Fibroblast of the conjunctiva (primary cell): ENCODE measurements at places on chromosomes 11 and 22.

- no peak for DNase-seq
These were observed 40.8 kb downstream of the MAP6 start for GRCh38 chr11:75627906-75628668.

DNA sequence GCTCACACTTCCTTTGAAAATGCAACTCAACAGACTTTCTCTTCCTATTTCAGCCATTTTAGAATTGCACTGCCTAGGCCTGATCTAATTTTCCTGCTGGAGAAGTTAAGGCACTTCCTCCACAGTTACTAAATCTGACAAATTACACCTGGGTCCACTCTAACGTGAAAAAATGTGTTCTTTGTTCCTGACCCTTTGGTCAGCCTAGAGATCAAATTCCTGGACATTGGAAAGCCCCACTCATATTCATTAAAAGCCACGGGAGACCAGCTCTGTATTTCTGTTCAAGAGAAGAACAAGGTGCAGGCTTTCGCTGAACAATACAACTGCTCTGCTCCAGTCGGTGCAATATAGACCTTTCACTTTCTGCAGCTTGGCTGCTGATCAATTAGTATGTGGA lies 96.6 kb downstream of the MPPED2 start:
- DNase-seq: no peak

DNA sequence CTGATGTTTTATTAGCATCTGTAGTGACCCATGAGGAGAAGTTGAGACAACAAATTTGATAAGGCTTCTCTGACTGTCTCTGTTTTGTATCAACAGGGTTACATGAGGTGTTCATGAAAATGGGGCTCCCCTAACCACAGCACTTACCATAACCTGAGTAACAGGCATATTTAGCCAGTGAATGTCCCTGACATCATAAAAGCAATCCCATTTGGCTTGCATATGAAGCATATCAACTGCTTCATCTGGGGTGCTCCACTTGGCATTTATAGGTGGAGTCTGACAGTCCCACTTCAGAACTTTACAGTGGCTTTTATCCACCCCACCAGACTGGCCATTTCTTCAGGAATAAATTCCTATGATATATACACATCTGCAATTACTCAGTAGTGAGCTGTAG lies 257.6 kb downstream of the LUZP2 start:
- no peak for DNase-seq

DNA sequence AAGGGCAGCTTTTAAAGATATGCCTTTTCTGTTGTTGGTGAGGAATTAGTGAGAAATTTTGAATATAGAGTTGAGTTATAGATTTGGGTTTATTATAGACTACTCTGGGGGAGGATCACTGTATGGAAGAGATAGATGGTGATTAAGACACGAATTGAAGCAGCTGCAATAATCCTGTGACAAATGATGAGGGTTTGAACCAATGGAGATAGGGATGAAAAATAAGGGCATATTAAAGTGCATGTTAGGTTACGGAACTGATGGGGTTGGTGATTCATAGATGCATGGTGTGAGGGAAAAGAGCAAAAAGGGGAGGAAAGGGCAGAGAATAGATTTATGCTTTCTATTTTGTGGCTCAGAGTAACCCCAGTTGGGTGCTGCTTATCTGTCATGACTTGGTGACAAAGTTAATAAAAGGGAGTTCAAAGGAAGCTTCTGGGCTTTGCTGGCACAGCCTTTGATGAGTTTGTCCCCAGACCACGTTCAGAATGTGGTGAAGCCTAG lies 11.8 kb downstream of the C11orf87 start:
- DNase-seq: no peak

- DNase-seq: no peak
These were observed 6.2 kb upstream of the APLP2 start for GRCh38 chr11:130063451-130063850.

- DNase-seq: no peak
These were observed 68.0 kb downstream of the ETS1 start for GRCh38 chr11:128519338-128519737.

- DNase-seq: no peak
These were observed 9.0 kb upstream of the CDC42EP2 start for GRCh38 chr11:65305501-65306268.

DNA sequence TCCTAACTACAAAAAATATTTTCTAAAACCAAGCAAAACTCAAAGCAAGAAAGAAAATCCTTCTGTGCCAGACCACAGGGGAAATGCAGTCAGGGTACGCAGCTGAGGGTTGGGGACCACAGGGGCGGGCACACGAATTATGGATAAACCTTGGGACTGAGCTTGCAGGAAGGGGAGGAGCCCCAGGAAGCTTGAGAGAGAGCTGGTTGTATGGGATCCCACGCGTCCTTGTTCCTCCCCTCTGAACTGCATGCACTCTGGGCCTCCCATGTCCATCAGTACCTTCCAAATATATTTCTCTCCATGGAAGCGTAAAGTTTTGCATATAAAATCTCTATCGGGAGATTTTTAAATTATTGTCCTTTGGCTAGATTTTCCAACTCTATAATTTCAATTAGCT lies 673.4 kb downstream of the TBC1D22A start:
- DNase-seq: no peak

DNA sequence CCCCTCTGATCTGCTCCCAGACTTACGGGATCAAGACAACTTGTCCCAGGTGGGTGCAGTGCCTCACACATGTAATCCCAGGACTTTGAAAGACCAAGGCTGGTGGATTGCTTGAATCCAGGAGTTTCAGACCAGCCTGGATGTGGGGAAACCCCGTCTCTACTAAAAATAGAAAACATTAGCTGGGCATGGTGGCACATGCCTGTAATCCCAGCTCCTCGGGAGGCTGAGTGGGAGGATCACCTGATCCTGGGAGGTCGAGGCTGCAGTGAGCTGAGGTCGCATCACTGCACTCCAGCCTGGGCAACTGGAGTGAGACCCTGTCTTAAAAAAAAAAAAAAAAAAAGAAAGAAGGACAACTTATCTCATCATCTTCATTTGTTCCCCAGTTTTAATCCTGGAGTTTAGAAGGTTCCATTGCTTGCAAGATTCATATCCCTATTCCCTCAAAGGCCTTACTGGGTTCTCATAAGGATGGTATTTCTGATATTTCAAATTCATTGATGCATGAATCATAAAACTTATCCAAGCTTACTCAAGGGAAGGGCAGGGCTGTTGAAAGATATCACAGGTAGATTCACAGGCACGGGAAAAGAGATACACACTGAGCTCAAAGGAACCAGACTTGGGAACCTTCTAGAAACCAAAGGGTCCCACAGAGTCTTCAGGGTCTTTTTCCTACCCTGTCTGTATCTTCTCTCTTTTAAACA lies 14.6 kb downstream of the ENDOD1 start:
- DNase-seq: no peak

DNA sequence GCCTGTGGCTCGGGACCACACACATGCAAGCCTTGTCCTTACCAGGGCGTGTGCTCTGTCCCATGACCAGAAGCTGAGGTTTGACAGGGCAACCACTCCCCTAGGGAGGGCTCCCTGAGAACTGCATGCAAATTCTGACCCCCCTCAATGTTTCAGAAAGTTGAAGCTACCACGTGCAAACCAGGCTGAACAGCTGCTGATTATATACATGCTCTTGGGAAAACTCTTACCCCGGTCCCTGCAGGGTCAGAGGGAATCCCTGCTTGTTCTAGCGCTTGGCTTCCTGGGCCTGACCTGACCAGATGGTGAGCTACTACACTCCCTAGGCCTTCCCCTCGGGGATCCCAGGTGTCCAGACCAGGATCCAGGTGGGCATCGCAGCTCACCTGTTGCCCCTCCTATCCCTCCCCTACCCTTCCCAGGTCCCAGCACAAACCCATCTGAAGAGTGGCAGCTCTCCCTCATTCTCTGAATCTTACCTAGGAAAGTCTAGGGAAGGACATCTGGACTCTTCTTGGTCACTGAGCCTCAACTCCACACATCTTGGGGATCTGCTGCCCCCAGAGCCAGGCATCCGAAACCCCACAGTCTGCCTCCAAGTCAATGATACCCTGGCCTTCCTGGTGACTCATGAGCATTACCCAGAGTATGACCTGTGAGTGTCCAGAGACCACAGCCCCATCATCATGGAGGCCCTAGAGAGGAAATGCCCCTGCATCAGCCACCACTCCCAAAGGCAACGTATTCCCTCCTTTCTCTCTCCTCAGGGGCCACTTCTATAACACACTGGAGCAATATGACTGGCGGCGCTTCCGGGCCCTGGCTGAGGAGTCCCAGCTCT lies 61.5 kb downstream of the BTG4 start:
- no peak for DNase-seq

DNA sequence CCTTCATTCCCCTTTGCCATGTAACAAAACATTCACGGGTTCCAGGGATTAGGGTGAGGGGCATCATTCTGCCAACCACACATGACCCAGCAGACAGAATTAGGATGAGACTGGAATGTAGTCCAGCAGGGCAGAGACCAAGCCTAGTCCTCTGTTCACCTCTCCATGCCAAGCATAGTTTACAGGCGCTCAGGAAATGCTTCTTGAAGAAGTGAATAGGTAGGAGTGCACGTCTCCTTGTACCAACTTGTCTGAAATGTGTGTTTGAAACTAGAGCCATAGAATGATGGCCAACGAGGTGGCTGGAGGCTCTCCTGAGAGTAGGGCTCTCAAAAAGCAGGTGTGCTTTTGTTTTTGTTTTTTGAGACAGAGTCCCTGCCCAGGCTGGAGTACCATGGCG lies 8.2 kb downstream of the SPINDOC start:
- DNase-seq: no peak

DNA sequence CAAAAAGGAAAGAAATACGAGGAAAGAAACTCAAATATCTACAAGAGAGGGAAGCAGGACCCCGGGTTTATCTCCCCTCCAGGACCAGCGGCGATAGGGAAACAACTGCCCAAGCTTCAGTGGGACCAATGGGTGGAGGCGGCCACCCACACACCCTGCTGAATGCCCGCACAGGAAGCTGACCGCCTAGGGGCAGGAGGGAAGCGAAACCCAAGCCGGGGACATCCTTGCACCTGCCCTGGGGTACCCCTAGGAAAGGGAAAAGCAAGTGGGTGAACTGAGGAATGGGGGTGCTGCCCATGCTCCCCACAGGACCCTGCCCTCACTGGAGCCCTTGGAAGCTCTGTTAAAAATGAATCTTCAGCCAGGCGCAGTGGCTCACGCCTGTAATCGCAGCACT lies 27.6 kb upstream of the HMOX1 start:
- DNase-seq: no peak

DNA sequence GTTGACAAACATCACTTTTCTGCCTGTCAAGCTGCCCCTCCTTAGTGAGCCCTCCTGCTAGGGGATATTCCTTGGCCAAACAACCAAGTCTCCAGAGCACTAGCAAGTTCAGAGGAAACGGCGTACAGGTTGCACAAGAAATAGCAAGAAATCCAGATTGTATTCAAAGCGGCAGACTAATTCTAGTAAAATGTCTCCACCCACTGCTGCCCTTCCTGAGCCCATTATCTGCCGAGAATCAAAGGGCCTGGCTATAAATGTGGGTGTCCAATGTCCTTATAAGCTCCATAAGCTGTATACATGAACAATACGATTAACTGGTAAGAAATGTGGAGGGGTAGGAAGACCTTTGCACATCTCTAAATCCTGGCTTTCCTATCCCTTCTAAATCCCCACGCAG lies 44.0 kb upstream of the AKIP1 start:
- DNase-seq: no peak

DNA sequence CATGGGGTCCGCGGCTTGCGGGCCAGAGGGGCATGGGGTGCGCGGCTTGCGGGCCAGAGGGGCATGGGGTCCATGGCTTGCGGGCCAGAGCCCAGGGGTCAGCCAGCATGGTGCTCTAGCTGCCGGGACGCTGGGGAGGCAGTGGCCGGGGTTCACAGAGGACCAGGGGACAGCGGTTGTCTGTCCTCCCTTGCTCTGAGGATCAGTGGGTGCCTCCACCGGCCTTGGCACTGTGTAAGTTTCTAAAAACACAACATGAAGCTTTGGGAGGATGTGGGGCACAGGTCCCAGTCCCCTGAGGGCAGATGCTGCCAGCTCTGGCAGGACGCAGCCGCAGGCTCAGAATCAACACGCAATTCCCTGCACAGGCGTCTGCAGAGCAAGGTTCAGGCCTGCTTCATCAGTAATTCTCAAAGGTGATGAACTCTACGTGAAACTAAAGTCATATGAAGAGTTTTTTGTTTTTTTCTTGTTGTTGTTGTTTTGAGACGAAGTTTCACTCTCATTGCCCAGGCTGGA lies 3.0 kb downstream of the MLC1 start:
- no peak for DNase-seq

- DNase-seq: no peak
These were observed 1.4 kb upstream of the MAPK11 start for GRCh38 chr22:50271519-50271970.

DNA sequence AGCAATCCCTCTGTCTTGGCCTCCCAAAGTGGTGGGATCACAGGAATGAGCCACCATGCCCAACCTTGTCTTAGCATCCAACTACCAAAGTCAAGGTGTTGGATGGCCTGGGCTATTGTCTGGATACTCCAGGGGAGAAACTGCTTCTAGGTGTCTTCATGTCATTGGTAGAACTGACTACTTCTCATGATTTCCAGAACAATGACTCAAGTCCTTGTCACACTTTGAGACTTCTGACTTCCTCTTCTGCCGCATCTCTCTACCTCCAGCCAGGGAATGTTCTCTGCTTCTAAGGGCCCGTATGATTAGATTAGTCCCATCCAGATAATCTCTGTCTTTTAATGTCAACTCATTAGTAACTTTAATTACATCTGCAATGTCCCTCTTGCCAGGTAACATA lies 30.6 kb downstream of the APOL6 start:
- no peak for DNase-seq

DNA sequence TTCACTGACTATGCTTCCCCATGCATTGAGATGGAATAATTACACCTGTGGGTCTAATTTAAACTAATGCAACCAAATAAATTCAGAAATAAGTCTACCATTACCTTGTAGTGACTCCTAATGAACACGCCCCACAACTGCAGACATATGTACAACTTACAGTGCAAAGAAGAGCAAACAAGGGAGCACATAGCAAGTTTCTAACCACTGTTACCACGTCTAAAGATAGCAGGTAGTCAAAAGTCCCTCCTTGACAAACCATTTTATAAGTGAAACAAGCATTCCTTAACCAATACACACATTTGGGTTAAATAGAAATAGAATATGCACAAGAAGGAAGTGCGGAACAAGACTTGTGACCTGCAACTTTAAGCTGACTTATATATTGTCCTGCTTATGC lies 20.6 kb downstream of the PHF21A start:
- no peak for DNase-seq

GRCh38 chr22:47110817-47111443 lies 348.5 kb downstream of the TBC1D22A start:
- no peak for DNase-seq

DNA sequence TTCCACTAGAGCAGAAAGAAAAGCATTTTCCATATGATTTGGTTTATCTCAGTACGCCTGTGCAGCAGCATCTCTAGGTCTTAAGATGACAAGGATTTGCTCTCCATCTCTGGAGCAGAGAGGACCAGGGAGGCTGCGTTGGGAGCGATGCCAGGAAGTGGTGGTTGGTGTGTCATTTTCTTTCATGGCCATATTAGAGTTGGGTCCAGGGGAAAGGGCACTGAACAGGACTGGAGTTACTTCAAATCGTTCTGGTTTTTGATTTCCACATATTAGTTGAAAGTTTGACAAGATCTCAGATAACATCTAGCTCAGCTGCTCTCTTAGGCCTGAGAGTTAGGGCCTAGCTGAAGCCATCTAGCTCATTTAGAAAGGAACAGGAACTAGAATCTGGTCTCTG lies 157.7 kb downstream of the ADAMTS15 start:
- no peak for DNase-seq
